ENCODE measurements at places on chromosomes 2 and 18.

GRCh38 chr2:14194233-14194632, 438.3 kb upstream of the LRATD1 start:
- DNase-seq, result no peak

DNA sequence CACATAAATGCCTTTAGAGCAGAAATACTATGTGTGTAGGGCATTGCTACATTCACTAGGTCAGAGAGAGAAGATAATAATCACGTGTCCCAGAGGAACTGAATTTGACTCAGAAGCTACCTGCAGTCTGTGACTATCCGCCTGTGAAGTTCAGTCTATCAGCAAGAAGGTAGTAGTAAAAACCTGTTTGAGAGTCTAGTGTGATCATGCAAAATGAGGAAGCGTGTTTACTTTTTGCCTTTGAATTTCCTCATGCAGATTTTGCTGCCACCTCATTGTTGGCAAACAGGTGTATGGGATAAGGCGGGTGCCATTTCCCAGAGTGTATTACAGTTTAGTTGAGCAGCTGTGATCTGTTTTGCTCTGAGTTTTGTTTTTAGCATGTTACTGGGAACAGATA, 403.9 kb upstream of the FANCL start:
- no peak for DNase-seq

DNA sequence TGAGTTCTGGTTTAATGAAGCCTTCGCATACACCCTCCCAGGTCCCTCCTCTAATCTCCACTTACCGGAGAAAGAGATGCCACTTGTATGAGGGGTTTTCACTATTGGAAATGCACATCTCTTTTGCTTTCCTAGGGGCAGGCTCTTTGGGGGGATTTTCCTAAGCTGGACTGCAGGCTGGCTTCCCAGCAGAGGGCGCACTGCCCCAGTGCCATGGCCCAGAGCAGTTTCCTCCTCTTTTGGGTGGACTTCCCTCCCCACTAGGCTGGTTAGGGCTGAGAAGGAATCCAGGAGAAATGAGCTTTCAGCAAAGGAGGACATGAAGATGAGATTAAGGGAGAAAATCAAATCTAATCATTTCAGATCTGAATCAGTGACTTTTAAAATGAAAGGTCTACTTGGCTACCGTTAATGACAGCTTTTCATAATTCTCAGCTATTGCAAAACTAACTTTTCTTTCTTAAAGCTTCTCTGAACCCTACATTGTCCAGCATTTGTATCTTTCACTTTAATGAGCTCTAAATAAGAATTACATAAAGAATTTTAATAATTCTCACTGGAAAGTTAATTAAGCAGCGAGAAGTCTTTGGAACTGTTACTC, 784.1 kb upstream of the FANCL start:
- DNase-seq, result peak; percentile 23

- no peak for DNase-seq
Measured at GRCh38 chr2:126836761-126837679, 61.7 kb upstream of the TEX51 start.

- DNase-seq, result no peak
Measured at GRCh38 chr2:192267484-192267883, 72.8 kb upstream of the TMEFF2 start.

DNA sequence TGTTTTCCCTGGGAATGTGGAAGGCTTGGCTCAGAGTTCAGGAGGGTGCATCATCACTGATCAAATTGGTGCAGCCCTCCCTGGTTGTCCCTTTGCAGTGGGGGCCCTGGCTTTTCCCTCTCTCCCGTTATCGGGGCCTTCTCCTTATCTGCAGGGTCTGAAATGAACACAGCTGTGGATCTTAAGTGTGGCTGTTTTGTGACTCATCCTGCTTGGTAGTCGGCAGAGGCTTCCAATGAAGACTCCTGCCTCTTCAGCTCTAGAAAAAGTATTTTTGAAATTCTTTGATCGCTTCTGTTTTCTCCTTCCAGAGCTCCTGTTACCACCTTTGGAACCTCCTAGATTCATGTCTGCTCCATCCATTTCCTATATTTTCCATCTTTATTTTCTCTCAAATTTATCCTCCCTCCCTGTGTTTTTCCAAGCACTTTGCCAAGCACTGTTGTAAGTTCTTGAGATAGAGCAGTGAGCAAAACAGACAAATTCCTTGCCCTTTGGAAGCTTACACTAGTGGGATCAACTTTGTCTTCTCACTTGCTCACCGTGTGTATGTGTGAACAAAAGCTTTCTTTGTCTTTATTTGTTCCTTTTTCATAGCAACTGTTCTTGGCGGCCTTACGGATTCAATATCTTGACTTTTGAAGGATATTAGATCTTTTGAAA, 45.7 kb downstream of the RALB start:
- DNase-seq, result no peak

DNA sequence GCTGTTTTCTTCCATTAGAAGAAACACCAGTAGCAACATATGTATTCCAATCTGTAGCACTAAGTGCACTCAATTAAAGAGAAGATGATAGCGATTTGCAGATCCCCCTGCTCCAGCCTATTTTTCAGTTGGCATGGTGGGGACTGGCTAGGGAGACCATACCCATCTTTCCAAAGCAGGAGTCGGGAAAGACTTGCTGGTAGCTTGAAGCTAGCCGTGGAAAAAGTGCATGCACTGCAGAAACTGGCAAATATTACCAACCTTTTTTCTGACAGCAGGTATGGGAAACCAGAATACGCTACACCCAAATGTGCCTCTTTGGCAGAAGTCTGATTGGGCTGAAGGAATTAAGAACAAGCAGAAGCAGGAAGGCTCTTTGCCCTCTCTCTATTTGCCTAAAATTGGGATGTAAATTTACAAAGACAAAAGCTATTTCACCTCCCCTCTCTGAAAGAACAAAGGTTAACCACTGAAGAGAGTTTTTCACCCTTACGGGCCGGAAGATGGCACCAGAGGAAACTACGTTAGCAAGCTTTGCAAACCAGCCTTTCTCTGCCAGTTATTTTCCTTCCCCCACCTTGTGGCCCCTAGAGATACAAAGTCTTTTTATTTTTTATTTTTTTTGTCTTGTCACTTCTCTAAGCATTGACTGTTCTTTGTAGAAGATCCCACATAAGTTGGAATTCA, 273.1 kb downstream of the DLGAP1 start:
- no peak for DNase-seq

DNA sequence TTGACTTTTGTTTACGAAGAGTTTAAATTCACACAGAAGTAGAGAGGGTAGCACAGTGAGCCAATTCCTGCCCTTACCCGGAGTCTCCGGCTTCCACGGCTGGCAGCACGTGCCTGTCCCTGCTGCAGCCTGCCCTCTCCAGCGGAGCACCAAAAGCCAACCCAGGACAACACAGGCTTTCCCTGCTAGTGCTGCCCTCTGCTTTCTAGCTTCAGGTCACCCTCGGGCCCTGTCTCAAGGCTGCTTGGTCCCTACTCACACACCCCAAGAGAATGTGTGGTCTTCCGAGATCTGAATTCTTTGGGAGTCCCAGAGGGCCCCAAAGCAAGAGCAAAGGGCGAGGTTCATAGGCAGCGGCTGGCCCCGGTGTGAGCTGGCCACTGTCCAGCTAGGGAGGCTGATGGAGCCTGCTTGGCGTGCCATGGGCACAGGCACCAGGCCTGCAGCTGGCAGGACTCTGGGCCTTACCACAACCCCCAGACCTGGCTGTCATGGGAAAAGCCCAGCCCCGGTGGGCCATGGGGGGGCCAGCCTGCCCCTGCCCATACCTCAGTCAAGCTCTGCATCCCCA, 7.0 kb upstream of the HS6ST1 start:
- no peak for DNase-seq

DNA sequence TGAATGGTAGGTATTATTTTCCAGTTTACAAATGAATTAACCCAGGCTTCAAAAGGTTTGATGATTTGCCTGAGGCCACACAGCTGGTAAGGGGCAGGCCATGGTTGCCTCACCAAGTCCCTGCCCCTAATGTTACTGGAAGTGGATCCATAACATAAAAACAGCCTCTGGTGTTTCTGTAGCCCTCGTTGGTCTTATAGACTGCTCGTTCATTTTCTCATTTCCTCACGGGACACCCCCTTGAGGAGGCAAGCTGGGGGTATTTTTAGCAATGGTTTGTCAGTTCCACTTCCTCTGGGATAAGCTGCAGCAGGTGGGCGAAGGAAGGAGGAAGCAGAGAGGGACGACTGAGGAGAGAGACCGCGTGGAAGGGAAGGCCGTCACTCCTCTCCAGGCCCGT, 32.9 kb upstream of the NDUFV2 start:
- no peak for DNase-seq

- DNase-seq, result no peak
Measured at GRCh38 chr2:235945608-235946140, 222.5 kb downstream of the GBX2 start.

GRCh38 chr2:176534798-176535466, 265.7 kb downstream of the MTX2 start:
- DNase-seq, result no peak

- no peak for DNase-seq
Measured at GRCh38 chr18:48683661-48684060, 144.8 kb downstream of the CTIF start.

- DNase-seq, result no peak
Measured at GRCh38 chr18:68560128-68560527, 154.8 kb downstream of the TMX3 start.

GRCh38 chr2:29079887-29080286, 5.6 kb upstream of the PCARE start:
- no peak for DNase-seq

DNA sequence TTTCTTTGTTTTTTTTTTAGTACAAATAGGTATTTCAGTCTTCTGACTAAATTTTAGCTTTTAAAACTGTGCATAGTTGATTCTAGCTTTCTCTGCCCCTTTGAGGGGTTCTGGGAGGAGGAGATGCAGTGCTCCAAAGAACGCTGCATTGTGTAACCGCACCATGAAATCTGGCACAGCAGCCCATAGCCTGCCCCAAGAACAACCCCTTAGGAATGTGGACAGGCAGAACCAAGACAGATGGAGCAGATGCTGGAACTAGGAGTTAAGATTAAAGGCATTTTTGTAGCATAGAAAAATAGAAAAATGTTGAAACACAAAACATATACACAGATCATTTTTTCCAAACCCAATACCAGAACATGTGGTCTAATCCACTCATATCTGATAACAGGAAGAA, 187.5 kb downstream of the SCG2 start:
- no peak for DNase-seq

DNA sequence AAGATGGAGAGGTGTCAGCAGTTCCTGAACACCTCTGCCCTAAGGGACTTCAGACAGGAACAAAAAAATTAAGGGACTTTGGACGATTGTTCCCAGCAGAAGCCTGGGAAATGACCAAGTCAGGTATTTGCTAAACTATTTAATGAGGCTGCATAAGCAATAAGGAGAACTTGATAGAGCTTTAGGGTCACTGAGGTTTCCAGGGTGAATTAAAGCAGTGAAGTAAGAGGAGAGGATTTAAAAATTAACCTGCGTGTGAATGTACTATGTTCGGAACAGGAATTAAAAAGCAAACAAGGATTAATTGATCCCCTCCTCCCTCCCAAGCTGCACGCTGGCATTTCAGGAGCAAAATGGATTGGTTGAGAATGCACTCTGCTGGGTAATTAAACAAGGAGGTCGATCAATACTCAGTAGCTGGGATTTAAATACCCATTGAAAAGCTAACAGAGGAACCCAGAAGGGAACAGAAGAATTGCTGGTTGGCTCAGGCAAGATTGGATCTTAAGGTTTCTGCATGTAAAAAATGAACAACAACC, 157.2 kb downstream of the RNF152 start:
- no peak for DNase-seq

DNA sequence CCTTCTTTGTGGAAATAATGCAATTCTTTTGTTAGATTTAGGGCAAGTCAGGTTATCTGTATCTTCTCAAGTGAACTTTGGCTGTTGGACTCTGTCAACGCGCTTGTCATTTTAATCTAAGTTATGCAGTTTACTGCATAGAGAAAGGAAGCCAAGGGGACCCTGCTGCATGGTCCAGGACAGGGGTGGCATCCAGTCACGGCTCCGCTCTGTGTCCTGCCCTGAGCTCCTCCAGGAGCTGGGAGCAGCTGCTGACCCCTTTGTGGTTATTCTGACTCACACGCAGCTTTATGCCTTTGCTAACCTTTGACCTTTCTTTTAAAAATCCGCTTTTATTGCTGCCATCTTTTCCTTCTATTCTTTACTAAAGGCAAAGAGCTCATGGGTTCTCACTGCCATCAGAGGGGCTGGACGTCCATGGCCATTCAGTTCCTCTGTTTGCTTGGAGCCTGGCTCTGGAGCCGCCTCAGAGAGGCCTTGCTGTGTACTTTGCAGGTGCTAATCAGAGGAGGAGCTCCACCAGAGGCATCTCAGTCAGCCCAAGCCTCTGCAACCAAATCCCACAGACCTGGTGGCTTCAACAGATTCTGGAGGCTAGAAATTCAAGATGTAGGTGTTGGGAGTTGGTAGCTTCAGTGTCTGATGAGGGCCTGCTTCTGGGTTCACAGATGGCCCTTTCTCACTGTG, 39.3 kb downstream of the SNTG2 start:
- no peak for DNase-seq

GRCh38 chr2:225889452-225889851, 489.9 kb downstream of the NYAP2 start:
- DNase-seq, result peak; percentile 40

GRCh38 chr2:240423788-240424191, 11.7 kb upstream of the GPC1 start:
- DNase-seq, result no peak

DNA sequence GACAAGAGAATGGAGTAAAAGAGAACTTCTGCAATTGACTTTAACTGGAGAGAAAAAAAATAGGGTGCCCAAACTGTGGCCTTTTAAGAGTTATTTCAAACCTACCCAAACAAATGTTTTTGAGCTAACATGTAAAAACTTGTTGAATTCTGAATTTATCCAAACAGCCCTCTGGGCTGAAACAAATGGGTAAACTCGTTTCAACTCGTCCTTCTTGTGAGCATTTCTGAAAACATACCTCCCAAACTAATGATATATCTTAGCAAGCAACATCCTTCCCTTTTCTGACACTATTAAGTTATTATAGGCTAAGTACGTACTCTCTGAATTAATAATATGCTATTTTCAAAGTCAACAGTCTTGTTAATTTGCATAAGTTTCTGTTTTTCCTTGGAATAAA, 793.0 kb upstream of the ACVR2A start:
- DNase-seq, result no peak

GRCh38 chr2:14930441-14930840, 297.9 kb downstream of the LRATD1 start:
- DNase-seq, result no peak

DNA sequence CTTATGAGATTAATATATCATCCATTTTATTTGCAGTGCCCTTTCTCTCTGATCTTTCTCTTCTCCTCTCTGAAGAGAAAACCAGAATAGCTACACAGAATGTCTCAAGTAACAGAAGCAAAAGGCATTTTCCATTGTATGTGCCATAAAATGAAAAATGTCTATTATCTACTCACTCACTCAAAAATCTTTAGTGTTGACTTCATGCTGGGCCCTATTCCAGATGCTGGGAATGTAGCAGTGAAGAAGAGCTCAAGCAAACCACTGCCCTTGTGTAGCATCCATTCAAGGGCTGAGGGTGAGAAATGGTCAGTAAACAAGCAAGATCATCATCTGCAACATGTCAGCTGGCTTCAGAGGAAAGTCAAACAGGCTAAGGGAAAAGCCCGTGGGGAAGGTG, 427.7 kb downstream of the METTL4 start:
- DNase-seq, result no peak
